Stimulated activated CD4-positive, alpha-beta T cell treated with anti-CD3 and anti-CD28 coated beads, Interleukin-1b, Interleukin-23, amount 100 ng/mL, for 1 hour (primary cell): ENCODE measurements at places on chromosomes 4 and X.

- DNase-seq, result no peak
These were observed 312.8 kb downstream of the TENM3 start for GRCh38 chr4:182555997-182556418.

GRCh38 chrX:630007-630611 lies 482 bp upstream of the SHOX start:
- DNase-seq, result no peak

DNA sequence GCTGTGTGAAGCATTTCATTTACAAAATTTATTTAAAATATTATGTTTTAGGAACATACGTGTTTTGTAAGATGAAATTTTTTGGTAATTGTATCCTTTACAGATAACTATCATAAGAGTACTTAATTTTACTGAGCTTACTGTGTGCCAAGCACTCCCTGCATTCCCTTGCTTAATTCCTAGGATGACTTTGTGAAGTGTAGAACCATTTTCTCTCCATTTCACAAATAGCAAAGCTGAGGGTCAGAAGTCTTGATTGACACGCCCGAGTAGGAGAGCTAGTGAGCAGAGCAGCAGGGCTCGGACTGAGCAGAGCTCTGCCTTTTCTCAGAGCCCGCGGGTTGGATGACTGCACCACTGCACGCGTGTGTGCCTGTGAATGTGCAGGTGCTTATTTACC lies 30.6 kb downstream of the PIGG start:
- DNase-seq, result no peak

GRCh38 chr4:136709897-136710296 lies 822.4 kb downstream of the PCDH18 start:
- no peak for DNase-seq

GRCh38 chrX:54427837-54428424 lies 12.3 kb upstream of the TSR2 start:
- DNase-seq, result no peak

DNA sequence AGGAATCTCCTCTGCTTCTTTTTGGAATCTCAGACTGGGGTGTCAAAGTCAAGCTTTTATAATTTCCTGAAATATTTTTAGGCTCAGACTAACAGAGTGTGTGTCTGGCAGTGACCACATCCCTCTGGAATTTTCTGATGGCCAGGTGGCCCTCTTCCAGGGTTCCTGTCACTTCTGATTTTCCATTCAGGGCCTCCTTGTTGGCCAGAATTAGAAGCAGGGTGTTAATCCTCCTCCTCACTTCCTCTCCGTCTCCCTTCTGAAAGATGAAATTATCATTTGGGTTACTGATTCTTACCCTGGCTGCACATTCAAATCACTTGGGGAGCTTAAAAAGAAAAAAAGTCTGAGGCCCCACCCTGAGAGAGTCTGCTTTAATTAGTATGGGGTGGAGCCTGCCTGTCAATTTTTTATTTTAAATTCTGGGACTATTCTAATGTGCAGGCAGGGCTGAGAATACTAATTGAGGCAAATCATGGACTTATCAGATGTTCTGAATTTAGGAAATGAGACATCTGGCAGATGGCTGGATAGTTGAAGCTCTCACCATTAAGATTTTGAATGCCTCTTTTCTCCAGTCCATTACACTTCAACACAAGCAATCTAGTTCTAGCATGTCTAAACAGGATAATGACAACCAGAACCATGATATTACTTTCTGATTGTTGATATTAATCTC lies 43.2 kb downstream of the HAND2 start:
- DNase-seq, result no peak

DNA sequence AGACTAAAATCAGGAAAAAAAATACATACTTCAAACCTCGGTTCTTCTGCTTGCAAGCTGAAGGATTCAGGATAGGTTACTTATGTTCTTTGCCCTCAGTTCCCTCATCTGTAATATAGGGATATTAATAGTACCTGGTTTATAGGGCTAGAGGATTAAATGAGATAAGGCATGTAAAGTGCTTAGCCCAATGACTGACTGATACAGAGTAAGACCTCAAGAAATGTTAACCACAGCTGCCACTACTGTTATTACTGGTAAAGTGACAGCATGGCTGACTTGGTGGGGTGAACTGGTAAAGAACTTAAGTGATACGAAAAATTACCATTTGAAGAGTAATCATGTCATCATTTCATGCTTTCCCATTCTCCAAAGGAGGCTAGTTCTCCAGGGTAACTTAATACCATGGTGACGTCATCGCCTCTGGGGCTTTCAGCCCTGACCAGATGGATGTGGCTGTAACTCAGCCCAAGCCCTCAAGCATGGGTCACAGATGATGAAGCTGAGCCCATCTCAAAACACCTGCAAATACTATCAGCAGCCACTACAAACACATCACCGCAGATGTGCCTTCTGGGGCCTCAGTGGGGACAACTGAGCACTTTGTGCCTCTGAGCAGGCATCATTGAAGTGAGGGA lies 44.5 kb upstream of the SCML1 start:
- no peak for DNase-seq

DNA sequence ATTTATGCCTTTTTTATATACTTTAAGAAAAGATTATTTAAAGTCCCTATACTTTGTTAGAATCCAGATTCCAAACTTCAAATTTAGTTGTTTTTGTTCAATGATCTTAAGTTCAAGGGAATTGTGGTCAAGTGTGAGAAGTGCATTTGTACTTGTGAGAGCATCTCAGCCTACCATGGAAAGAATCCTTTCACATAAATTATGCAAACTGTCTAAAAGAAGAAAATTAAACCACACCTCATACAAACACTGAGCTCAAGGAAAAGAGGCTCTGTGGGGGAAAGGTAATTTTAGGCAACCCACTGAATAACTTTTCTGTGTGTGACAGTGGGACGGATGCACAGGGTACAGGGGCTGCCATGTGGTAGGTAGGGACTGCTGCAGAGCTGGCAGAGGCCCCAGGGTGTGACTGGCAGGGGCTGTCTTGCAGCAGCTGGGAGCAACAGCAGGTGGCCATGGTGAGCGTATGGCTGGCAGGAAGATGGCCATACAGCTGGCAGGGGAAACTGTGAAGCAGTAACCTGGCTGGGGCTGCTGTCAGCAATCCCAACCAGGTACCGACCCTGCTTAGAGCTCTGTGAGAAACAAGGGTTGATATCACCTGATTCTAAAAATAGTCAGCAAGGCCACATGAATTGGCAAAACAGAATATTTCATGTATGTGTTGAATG lies 130.6 kb downstream of the UGT8 start:
- DNase-seq, result no peak

GRCh38 chr4:129218897-129219296 lies 122.9 kb downstream of the C4orf33 start:
- DNase-seq, result no peak

GRCh38 chr4:159383562-159383931 lies 280.7 kb downstream of the RAPGEF2 start:
- no peak for DNase-seq

- no peak for DNase-seq
These were observed 306.1 kb downstream of the PCDH7 start for GRCh38 chr4:31026256-31026655.

GRCh38 chrX:133609166-133609565 lies 193.9 kb upstream of the GPC4 start:
- DNase-seq, result no peak

DNA sequence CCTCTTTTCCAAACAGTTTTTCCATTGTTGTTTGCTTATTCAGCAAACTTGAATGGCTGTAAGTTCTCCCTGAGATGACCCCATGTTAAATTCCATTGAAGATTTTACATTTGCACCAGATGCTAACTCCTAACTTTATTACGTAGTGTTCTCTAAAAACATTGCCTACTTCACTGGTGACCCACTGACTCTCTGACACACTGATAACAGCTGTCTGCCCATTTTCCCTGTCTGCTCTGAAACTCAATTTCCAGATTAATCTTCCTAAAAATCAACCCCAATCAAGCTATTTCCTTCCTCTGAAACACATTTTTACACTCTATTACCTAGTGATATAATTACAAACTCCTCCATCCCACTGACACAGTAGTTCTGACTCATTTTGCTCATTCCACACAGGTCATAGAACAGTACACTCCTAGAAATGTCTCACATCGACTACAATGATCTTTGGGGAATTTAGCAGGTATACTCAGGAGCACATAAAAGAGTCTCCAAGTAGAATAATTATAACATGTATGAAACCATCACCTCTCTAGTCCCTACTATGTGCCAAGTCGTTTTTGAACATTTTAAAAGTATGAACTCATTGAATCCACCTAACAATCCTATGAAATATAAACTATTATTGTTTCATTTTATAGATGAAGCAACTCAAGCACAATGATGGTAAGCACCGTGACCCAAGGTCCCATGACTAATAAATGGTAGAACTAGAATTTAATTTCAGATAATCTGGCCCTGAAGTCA lies 210.9 kb downstream of the SLIT2 start:
- no peak for DNase-seq

GRCh38 chr4:20621476-20621875 lies 78.8 kb upstream of the PACRGL start:
- no peak for DNase-seq

DNA sequence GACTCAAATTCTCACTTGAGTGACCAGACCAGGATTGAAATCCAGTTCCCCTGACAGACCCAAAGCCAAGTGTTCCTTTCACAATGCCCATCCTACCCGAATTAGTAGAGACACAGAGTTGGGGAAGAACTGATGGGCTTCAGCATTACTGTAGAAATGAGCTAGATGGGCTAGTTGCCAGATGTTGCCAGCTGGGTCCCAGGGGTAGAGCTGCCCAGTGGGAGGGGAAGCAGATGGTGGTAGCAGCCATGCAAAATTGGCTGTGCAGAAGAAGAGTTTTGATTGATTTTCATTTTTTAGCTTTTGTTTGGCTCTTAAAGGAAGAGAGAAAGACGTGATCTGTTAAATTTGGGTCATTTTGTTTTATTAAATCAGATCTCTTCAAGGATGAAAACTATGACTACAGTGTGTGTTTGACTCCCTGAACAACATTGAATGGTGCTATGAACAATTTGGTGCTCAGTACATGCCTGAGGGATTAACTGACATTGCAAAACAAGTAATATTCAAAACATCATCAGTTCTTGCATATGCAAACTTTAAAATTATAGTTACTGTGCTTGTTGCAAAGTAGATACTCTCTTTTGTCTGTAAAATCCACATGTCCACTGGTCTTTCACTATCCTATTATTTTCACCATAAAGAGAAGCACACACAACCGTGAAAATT lies 86.0 kb downstream of the PARM1 start:
- DNase-seq, result no peak

DNA sequence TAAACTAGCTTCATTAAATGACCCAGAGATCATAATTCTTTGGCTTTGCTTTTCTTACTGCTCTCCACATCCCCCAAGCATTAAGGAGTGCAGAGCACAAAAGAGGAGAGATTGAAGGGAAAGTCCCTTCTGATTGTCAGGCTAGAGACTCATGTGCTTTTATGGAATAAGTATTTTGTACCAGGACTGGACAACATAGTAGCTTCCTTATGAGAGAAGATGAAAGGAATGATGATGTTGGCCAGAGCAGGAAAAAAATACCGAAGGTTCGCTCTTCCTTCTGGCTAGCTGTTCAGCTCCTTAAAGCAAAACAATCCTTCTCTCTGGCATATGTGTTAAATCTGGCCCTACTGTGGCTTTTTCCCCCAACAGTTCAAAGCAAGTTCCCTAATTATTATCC lies 53.1 kb downstream of the HOPX start:
- no peak for DNase-seq

DNA sequence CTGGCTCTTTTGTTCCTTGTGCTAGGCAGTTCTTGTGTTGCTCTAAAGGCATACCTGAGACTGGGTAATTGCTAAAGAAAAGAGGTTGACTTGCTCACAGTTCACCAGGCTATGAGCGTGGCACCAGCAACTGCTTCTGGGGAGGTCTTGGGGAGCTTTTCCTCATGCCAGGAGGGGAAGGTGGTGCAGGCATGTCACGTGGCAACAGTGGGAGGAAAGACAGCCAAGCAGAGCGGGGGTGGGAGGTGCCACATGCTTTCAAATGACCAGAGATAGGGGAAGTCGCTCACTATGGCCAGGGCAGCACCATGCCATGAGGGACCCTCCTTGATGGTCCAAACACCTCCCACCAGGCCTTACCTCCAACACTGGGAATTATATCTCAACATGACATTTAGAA lies 4.7 kb downstream of the MAGEB17 start:
- DNase-seq, result no peak

DNA sequence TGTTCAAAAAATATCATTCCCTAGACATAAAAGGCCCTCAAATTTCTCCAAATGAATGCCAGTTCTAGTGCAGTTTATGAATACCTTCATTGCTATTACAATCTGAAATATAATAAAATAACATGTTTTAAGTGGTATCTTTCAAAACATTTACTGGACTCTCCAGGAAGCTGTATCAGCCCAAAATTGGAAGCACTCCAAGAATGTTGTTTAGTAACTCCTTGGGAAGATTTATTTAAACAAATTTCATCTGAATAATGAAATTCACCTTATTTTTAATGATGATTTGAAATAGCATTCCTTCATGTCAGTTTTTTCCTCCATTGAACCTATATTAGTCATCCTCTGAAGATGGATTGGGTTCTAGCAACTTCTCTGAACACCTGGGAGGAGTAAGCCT lies 217.2 kb upstream of the PCDH18 start:
- no peak for DNase-seq

DNA sequence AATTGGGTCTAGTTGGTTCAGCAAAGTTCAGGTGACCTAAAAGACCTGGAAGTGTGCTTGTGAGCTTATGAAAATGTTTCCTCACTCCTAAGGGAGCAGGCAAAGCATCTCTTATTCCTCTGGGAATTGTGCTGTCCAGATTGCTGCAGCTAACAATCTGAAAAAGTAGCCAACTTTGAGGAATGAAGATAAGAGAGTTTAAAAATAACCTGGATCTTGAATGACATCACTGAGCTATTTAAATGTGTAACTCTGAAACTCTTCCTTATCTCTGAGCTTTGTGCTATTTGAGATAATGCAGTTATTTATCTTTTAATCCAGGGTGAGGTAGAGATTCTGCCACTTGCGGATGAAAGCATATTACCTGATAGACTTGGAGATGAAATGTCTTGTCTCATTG lies 384.8 kb downstream of the PPP4R3C start:
- no peak for DNase-seq

DNA sequence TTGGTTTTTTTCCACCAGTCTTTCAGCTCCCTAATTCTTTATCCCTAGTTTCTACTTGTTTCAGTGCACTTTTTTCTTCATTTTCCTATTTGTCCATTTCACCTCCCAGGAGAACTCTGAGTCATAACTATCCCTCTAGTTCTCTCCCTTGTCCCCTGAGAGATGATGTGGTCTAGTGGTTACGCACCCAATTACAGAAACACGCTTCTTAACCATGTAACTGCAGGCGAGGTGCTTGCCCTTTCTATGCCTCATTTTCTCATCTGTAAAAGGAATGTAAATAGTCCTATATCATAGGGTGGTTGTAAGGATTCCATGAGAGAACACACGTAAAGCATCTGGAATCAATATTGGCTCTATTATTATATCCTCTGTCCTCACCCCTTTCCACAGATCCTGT lies 8.8 kb upstream of the GRPR start:
- DNase-seq, result no peak

DNA sequence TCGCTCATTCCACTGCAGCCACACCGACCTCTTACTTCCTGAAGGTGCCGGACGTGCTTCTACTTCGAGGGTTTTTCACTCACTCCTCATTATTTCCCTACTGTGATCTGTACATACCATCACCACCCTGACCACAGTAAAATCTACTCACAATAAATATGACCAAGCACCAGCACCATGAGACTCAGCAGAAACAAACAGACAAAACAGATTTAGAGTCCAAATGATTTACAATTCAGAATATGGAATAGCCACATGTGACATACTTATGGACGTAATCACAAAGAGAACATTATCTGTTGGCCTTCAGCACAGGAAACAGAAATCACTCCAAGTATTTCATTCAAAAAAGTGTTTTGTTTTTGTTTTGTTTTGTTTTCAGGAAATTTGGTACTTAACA lies 16.1 kb upstream of the KLB start:
- no peak for DNase-seq

GRCh38 chr4:88130544-88131305 lies 27.7 kb downstream of the ABCG2 start:
- no peak for DNase-seq
